ENCODE measurements at places on chromosomes 11 and 22.

DNA sequence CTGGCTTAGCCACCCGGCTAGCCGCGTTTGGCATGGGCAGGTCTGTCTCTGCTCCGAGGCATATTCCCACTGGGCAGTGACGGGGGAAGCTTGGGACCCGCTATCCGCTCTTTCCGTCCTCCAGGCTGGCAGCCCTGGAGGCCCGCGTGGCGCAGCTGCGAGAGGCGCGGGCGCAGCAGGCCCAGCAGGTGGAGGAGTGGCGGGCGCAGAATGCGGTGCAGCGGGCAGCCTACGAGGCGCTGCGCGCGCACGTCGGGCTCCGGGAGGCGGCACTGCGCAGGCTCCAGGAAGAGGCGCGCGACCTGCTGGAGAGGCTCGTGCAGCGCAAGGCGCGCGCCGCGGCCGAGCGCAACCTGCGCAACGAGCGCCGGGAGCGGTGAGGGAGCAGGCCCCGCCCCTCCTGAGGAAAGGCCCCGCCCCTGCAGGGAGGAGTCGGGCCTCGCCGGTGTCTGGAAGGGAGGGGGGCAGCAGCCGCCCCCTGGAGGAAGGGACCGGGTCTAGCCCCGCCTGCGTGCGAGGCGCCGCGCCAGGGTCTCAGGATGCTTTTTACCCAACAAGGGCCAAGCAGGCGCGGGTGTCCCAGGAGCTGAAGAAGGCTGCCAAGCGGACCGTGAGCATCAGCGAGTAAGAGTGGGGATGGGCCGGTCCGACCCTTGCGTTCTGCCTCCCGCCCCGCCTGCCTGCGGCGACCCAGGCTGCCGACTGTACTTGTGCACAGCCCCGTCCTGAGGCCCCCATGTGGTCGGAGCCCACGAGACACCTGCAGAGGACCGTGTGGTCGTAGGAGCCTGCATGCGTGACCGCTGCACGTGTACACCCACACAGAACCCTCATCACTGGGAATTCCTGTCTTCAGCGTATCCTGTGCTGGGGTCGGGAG lies 7.9 kb downstream of the ATG16L2 start:
- DNase-seq, result peak; percentile 85

DNA sequence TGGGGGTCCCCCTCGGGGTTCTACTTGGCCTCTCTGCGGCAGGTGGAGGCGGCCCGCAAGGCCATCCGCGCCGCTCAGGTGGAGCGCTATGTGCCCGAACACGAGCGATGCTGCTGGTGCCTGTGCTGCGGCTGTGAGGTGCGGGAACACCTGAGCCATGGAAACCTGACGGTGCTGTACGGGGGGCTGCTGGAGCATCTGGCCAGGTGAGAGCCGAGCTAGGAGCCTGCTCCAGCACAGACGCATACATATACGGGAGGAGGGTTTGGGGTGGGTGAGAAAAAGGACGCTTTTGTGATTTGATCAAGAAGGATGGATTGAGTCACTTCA lies 415 bp downstream of the CENATAC start:
- DNase-seq, result no peak

DNA sequence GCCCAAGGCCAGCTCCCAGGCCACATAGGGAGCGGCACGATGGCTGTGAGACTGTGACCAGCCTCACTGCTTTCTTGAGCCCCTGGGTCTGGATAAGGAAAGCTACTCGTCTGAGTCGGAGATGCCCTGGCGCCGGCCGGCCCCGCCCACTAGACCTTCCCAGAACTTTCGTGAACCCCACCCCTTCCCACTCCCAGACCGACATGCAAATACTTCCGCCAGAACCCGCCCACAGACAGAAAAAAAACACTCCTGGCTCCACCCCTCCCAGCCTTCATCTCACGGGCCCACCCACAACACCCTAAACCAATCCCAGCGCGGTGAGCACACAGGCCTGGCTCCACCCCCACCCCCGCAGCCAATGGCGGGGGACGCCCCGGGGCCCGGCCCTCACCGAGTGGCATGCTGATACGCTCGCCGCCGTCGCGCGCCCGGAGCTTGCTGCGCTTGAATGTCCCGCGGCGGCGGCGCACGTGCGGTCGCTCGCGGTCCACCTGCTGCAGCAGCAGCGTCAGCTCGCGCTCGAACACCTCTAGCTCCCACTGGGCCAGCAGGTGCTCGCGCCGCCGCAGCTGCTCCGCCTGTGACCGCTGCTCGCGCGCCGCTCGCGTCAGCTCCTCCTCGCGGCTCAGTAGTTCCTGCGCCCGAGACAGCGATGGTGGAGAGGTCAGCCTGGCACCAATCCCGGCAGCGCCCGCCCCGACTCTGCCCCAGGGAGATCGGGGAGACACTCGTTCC lies 7.0 kb downstream of the MAP3K11 start:
- peak; percentile 55 for DNase-seq

DNA sequence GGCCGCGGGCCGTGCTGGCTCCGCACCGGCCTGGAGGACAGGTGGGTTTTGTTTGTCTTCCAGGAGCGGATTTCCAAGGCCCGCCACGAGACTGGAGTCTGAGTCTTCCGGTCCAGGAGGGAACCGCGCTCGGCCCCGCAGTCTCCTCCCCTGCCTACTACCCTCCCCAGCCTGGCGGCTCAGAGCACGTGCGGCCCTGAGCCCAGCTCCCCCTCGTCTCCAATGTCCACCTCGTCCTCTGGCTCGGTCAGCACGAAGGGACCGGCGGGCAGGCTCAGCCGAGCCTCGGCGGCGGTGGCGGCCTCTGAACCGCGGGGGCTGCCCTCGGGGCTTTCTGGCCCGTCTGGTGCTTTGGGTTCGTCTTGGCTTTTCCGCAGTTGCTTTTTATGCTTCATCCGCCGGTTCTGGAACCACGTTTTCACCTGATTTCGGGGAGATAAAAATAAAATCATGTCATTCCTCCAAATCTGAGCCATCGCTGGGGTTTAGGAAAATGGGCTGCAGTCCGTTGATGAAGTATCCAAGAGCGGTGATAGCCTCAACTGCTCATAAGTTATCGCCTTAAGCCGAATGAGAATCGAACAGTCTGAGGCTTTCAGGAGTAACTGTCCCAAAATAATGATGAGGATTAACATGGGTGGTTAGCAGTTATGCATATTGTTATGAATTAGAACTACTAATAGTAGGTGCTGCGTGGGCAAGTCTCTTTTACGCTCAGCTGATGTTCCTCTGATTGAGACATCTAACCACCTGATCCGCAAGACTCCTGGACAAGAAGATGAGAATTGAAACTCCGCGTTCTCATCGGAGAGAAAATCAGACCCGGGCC lies 4.0 kb downstream of the BSX start:
- DNase-seq, result peak; percentile 20

DNA sequence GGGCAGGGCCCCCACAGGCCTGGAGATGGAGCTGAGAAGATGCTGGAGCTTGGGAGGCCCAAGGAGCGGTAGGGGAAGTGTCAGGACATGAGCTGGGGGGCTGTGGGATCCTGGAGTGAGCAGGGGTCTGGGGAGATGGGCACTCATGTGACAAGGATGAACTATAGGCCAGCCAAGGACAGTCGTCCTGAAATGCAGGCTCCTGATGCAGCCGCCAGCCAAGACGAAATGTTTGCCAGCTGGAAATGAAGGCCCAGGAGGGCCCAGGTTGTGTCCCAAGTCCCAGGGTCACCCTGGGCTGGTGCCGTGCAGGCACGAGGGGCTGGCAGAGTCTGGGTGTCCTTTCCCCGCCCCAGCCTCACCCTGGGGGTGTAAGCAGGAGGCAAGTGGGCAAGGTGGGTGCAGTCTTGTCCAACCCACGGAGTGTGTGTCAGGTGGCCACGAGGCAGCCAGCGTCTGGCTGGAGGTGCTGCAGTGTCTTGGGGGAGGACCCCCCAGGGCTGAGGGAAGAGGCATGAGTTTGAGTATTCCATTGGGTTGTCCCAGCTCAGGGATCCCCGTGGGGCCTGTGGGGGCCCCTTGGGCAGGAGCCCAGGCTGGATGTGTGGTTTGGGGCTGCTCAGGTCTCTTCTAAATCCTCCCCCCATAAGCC lies 21.4 kb downstream of the MRGPRG start:
- DNase-seq, result no peak

- peak; percentile 71 for DNase-seq
Observed at GRCh38 chr11:110295531-110296225, 736 bp downstream of the RDX start.

- DNase-seq, result no peak
Observed at GRCh38 chr11:65801153-65801987, 14.5 kb downstream of the OVOL1 start.

DNA sequence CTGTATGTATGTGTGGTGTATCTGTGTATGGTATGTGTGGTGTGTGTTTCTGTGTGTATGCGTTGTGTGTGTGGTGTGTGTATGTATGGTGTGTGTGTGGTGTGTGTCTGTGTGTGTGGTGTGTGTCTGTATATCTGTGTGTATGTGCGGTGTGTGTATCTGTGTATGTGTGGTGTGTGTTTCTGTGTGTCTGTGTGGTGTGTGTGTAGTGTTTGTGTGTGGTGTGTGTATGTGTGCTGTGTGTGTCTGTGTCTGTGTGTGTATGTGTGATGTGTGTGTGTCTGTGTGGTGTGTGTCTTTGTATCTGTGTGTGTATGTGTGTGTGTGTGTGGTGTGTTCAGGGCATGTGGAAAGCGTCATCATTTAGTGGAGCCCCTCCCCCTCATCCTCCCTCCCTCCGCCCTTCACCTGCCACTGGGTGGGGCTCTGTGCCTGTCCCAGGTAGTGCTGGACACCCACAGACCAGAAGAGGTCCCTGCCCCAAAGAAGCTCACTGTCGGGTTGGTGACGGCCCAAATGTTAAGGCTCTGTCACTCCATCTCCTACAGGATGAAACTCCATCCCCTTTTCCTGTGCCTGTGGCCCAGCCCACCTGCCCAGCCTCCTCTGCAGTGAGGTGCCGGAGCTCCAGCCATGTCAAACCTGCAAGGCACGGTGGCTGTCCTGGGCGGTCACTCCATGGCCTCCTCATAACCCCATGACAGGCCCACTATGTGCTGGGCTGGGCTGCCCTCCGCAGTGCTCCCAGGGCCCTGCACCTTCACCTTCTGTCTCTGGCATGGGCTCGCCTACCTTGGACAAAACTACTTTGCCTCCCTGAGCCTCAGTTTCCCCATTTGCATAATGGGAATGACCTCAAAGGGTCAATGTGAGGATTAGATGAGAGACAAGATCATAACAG lies 23.4 kb upstream of the SHISAL1 start:
- DNase-seq, result peak; percentile 50

- no peak for DNase-seq
Observed at GRCh38 chr11:1038921-1039320, 2.4 kb upstream of the MUC6 start.

DNA sequence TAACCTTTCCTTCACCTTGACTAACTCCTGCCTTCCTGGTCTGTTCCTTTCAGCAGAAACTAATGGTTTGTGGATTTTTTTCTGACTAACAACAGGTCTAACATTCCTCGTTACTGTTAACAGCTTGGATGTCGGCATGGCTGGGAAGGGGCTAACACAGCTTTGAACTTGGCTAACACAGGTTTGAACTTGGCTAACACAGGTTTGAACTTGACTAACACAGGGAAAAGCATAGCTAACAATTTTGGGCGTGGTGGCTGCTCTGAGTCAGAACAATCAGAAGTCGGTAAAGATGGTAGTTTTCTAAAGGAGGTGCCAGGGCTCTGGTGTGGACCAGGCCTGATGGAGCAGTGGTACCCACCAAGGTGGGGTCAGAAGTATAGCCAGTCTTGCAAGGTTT lies 16.1 kb downstream of the MIAT start:
- DNase-seq, result peak; percentile 70

DNA sequence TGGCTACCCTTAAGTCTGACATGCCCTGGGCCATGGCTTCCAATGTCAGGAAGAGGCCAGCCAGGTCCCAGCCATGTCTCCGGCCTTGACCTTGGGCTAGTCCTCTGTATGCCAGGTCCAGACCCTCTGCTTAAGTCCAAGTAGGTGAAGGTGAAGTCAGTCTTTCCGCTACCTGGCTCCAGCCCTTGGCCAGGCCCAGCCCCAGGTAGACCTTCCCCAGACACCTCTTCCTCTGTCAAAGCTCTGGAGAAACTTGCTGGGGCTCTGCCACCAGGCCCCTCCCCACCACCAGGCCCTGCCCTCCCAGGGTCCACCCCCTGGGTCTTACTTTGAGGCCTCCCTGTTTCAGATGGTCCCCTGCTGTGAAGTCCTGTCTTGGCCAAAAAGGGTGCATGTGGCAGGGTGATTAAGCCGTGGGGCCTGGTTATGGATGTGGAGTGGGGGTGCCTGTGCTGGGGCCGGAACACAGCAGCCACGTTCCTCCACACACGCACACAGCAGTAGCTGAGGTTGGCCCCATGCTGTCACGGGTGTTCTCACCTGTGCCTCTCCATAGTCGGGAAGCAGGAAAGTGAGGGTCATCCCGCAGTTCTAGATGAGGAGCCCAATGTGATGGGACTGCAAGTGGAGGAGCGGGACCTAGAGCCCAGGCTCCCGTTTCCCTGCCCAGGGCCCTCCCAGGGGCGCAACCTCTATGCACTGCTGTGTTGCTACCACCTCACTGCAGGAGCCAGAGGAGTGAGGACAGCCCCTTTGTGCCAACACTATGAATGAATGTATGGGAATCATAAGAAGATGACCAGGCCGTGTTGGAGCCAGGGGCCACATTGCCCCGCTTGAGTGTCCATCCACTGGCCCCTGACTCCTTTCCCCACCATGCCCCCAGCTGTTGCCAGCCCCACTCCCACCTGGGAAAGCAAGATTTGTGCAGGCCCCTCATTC lies 72.2 kb downstream of the LINC01488 start:
- DNase-seq, result no peak

- no peak for DNase-seq
Observed at GRCh38 chr11:76119779-76120178, 86.5 kb downstream of the WNT11 start.
